ENCODE measurements at places on chromosomes 7 and 10. TPM values are rescaled to one million over a fixed set of nuclear protein-coding genes. Genes with fewer than 3 reads are reported as not detected.

GRCh38 chr7:106599343-106599698 is 61.6 kb downstream of the CCDC71L start:
- H3K4me3 ChIP-seq, result no peak overlapping the region
- no peaks in the 10 kb centered on the region for H3K36me3 ChIP-seq
- no peaks in the 10 kb centered on the region for H3K4me1 ChIP-seq
- no peak overlapping the region for H3K27ac ChIP-seq

GRCh38 chr10:79379512-79380124 is 32.3 kb downstream of the PPIF start:
- H3K27me3 ChIP-seq, result no peaks in the 10 kb centered on the region
- peaks cover 3% of the 10 kb centered on the region for H3K4me1 ChIP-seq
- no peak overlapping the region for H3K27ac ChIP-seq
- no peak overlapping the region for H3K4me3 ChIP-seq

- DNase-seq, result no peak
- H3K4me1 ChIP-seq, result peaks cover 36% of the 10 kb centered on the region
- H3K36me3 ChIP-seq, result no peaks in the 10 kb centered on the region
- H3K27ac ChIP-seq, result peak overlapping the region; percentile 58
- peak overlapping the region; percentile 75 for H3K4me3 ChIP-seq
Observed at GRCh38 chr7:77800158-77800557, 1.6 kb downstream of the PHTF2 start.

GNGT1 gene
- total RNA-seq, result not detected

DNA sequence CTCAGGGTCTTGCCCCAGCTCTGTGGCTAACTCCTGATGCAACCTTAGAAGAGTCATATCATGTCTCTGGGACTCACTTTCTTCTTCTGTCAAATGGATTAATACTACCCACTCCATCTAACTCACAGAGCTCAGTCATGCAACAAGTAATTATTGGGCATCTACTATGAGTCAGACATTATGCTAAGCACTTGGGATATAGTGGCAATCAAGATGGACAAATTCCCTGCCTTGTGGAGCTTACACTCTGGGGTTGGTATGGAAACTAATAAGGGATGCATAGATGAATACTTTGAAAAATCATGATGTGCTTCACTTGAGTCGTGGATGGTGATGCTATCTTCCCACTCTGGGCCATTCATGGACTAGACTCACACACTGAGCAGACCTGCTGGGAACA is 88.9 kb downstream of the KCNMA1 start:
- H3K4me3 ChIP-seq, result no peak overlapping the region
- H3K27me3 ChIP-seq, result no peaks in the 10 kb centered on the region
- H3K36me3 ChIP-seq, result no peaks in the 10 kb centered on the region
- no peak overlapping the region for H3K27ac ChIP-seq

DNA sequence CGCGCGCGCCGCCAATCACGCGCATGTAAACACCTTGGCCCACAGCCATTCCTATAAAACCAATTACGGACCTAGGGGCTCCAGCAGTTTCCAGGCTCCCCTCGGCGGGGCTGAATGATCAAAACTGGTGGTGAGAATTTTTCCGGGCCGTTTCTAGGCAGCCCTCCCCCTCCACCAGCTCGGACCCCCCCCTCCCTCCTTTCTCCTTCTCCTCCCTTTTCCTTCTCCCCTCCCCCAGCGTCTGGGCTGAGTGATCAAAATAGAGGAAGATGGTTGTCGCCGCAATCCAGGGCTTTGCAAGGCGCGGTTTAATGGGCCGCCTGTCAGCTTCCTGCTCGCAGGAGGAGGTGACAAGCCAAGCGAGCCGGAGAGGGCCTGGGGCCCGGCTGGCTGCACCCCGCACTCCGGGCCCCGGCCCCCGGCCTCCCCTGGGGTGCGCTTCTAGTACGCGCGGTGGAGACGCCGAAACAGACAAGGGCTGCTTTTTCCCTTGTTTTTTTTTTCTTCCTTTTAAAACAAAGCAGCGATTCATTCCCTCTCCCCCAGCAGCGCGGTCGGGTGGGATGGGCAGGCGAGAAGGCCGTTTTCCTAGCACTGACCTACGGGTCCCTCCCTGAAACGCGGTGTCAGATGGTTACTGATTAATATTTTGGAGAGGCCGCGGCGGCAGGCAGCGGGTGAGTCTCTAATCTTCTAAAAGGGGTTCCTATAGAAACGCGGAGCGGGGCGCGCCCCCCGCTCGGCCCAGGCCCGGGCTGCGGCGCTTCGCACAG is 528 bp upstream of the TNRC18 start:
- H3K4me1 ChIP-seq, result peaks cover 97% of the 10 kb centered on the region
- no peaks in the 10 kb centered on the region for H3K27me3 ChIP-seq
- H3K4me3 ChIP-seq, result peak overlapping the region; percentile 64

PRSS1 gene
- 20.8 TPM for total RNA-seq

DNA sequence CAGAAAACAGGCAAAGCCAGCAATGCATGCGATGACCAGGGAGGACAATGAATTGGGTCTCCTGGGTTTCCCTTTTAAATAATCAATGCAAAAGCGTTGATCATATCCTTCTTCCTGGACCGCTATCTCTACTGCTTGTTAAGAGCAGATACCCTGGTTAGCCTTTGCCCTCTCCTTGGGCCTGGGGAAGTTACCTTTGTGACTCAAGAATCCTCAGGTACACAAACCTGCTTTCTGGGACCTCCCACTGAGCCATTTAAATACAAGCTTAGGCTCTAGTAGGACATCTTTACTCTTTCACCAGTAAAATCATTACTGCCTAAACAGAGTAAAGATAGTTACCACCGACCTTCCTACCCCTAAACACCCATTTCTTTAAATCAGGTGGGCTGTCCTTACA is 173.9 kb downstream of the WNT2 start:
- no peak overlapping the region for H3K27ac ChIP-seq
- H3K36me3 ChIP-seq, result no peaks in the 10 kb centered on the region
- H3K4me3 ChIP-seq, result no peak overlapping the region
- H3K27me3 ChIP-seq, result no peaks in the 10 kb centered on the region
- H3K4me1 ChIP-seq, result no peaks in the 10 kb centered on the region

- H3K36me3 ChIP-seq, result no peaks in the 10 kb centered on the region
- DNase-seq, result no peak
- peaks cover 8% of the 10 kb centered on the region for H3K4me1 ChIP-seq
Observed at GRCh38 chr10:68572151-68572550, 12.0 kb downstream of the TET1 start.

- H3K27ac ChIP-seq, result no peak overlapping the region
- peaks cover 12% of the 10 kb centered on the region for H3K4me1 ChIP-seq
- no peaks in the 10 kb centered on the region for H3K27me3 ChIP-seq
- no peaks in the 10 kb centered on the region for H3K36me3 ChIP-seq
- DNase-seq, result no peak
Observed at GRCh38 chr7:27971171-27971812, 209.3 kb downstream of the JAZF1 start.

MSS51 gene
- total RNA-seq, result 3.8 TPM

DNA sequence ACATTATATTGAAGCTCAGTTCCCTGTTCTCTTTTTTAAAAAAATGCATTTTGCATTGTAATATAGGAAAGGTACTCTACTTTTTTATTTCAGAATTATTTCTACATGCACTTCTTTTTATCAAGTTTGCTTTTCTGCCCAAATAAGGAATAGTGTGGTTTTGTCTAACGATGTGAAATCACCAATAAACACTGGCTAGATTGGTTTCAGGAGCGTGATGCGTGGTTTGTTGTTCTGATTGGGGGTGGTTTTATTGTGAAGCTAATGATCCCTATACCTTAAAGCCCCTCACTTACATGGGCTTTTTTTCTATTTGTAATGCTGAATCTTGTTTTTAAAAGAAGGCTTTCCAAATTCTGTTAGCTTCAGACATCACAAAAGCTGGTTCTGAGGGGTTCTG is 17.6 kb downstream of the ENTPD7 start:
- H3K27ac ChIP-seq, result no peak overlapping the region
- no peaks in the 10 kb centered on the region for H3K27me3 ChIP-seq
- H3K4me1 ChIP-seq, result no peaks in the 10 kb centered on the region
- H3K4me3 ChIP-seq, result no peak overlapping the region
- DNase-seq, result no peak

DNA sequence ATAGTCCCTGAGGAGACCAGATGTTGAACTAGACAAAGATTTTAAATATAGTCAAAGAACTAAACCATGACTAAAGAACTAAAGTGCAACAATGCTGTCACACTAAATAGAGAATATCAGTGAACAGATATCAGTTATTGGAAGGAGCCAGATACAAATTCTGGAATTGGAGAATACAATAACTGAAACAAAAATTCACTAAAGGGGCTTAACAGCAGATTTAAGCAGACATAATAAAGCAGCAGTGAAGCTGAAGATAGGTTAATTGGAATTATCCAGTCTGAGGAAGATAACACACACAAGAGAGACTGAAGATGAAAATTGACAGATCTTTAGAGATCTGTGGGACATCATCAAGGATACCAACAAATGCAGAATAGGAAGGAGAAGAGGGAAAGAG is 10.4 kb downstream of the KPNA7 start:
- peaks cover 13% of the 10 kb centered on the region for H3K27me3 ChIP-seq
- DNase-seq, result no peak
- H3K27ac ChIP-seq, result no peak overlapping the region
- H3K36me3 ChIP-seq, result no peaks in the 10 kb centered on the region

DNA sequence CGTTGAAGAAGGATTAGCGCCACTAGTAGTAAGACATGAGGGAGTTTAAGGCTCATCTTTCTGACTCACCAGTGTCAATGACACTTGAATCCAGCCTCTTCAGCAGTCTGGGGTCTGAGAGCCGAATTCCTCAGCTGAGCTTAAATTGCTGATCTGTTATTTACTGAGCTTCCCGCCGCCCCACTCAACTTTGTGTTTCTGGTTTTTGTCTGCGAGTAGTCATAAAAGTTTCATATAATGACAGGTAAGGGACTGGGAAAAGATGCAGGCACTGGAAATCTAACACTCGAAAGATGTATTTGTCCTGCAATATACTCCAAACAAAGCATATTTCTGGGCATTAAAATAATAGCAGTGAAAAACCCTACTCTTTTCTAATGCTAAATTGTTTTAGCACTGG is 51.2 kb upstream of the RELN start:
- no peak for DNase-seq
- H3K27me3 ChIP-seq, result no peaks in the 10 kb centered on the region
- H3K4me1 ChIP-seq, result no peaks in the 10 kb centered on the region

Data from T-cell (primary cell).